ENCODE measurements at places on chromosomes 4 and X.

GRCh38 chr4:83860200-83860599 lies 324.3 kb downstream of the GPAT3 start:
- no peak for DNase-seq

DNA sequence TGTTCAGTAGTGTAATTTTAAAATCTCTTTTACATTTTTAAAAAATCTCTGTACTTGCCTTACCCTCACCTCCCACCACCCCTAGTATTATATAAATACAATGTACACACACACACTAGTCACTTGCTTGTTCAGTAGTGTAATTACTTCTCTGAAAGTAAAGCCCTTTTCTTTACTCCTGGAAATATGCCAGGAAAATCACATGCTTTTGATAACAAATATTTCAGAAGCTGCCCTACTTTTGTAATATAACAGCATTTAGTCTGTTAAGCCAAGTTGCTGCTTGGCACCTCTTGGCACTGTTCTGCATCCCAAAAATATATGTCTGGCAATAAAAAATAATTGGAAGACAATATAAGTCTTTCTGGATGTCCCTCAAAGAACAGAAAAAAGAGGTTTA lies 172.8 kb upstream of the APOOL start:
- no peak for DNase-seq

DNA sequence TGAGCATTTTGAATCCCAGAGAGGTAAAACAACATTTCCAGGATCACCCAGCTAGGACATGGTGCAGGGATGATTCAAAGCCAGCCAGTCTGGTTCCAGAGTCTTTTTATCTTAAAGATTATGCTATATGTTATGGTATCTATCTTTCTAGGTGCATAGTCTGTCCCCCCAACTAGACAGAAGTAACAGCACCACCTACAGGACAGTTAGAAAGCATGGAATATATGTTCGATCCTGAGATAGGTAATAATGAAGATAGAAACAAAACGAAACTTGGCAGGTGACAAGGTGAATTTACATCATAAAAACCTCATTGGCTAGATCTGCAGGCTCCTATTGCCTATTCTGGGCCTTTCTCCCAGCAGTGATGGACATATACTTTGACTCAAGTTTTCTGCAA lies 723.2 kb downstream of the SMARCA1 start:
- no peak for DNase-seq

GRCh38 chrX:74344280-74344622 lies 40.3 kb downstream of the ZCCHC13 start:
- no peak for DNase-seq

- DNase-seq, result peak; percentile 71
Measured at GRCh38 chr4:25953740-25954139, 39.7 kb downstream of the SMIM20 start.

GRCh38 chrX:123899701-123900100 lies 39.8 kb downstream of the XIAP start:
- DNase-seq, result peak; percentile 44

- DNase-seq, result peak; percentile 94
Measured at GRCh38 chr4:184417802-184418511, 56.4 kb downstream of the IRF2 start.

- DNase-seq, result no peak
Measured at GRCh38 chr4:138861135-138861534, 154.4 kb upstream of the NOCT start.

GRCh38 chr4:11881364-11881763 lies 452.7 kb upstream of the HS3ST1 start:
- no peak for DNase-seq

DNA sequence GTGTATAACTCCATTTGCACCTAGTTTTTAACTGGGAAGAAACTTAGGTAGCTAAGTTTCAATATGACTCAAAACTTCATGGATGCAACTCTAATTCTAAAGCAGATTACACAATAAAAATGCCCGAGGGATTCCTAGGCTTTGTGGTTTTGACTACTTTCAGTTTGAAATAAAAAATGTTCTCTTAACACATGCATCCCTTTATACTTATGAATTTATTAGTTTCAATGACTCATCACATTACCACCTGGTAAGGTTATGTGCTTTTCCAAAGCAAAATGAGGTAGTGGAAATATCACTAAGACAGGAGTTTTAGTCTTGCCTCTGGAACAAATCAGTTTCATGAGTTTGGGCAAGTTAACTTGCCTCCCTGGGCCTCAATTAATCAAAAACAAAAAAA lies 125.5 kb downstream of the OPHN1 start:
- DNase-seq, result peak; percentile 82

GRCh38 chr4:155509555-155509954 lies 132.8 kb upstream of the MAP9 start:
- peak; percentile 57 for DNase-seq

DNA sequence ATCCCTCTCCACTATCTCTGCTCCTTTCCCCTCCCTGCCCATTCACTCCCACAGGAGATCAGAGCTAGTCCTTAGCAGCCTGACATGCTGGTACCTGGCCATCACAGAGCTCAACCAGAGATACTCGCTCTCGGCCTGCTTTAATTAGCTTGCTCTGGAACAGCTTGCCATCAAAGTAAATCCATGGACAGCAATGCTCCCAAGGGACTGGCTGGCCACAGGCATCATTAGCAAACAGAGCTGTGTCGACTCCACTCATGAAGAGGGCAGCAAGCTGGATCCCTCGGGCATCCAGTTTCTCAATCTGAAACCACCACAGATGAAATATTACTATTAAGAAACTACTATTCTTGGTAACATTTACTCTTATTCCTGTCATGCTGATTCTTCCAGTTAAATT lies 43.4 kb upstream of the PHF8 start:
- DNase-seq, result peak; percentile 6

DNA sequence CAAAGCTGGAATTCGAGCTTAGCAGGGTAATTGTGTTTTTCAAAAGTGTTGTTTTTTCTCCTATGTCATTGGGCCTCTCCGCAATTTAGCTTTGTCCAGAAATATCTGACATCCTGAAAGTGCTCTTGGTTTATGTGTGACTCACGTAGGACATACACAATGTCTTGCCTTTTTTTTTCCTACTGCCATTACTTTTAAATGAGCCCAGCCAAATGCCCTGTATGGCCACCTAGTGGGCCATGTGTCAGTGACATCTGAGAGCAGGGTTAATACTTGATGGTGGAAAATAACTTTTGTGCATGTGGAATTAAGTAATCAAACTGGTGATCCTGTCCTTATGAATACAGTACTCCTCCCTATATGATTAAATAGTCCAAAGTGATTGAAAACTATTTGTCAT lies 1411.1 kb upstream of the TENM3 start:
- no peak for DNase-seq

DNA sequence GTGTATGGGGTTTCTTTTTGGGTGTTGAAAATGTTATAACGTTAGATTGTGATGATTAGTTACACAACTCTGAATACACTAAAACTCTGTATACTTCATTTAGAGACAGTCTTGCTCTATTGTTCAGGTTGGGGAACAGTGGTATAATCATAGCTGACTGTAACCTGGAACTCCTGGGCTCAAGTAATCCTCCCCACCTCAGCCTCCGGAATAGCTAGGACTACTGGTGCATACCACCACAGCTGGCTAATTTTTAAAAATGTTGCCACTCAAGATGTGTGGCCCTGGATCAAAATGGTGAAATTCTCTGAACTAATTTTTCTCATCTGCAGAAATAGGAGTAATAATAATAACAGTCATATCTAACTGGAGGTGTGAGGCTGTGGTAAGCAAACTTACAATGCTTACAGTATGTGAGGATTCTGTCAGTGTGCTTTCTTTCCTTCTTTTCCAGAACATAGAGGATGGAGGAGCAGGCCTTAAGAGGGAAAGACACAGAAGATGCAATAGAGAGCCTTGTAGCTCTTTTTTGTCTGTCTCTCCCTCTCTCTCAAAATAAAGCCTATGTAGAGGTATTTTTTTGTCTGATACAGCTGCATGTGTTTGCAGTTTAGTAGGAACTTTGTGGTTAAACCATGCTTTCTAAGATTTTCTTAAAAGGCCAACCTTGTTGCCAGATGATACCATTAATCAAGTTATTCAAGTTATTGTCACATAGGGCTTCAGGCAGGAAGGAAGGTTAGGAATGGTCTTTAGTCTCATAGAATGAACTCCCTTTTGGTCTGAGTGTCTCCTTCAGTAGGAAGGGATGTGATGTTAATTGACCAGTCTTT lies 7.5 kb downstream of the ADD1 start:
- peak; percentile 75 for DNase-seq

Data from fibroblast of mammary gland (primary cell).